Epithelial cell of umbilical artery (primary cell): ENCODE measurements at places on chromosomes 7 and 10. TPM values are rescaled to one million over a fixed set of nuclear protein-coding genes. Genes with fewer than 3 reads are reported as not detected.

PAPSS2 gene
- 43.5 and 49.2 TPM in 2 replicates for total RNA-seq

P4HA1 gene
- 111 and 138 TPM in 2 replicates for total RNA-seq

PIP gene
- total RNA-seq, result not detected in 2 replicates

FAM25G gene
- total RNA-seq, result not detected in 2 replicates

ZNF107 gene
- total RNA-seq, result 1.6 and 2.7 TPM in 2 replicates

SYCE1 gene
- not detected in 2 replicates for total RNA-seq

SLC39A12 gene
- total RNA-seq, result under 0.01 TPM in 1 of 2 replicates, not detected in the other

FIS1 gene
- 336 and 410 TPM in 2 replicates for total RNA-seq

KLF14 gene
- 0.15 TPM in 1 of 2 replicates, not detected in the other for total RNA-seq

HOXA2 gene
- under 0.01 and 0.15 TPM in 2 replicates for total RNA-seq

ANXA8L1 gene
- not detected in 2 replicates for total RNA-seq

THNSL1 gene
- 2.3 and 3.3 TPM in 2 replicates for total RNA-seq

AGR2 gene
- total RNA-seq, result not detected in 2 replicates

BHLHA15 gene
- 0.32 and 1.1 TPM in 2 replicates for total RNA-seq

CALN1 gene
- not detected in 2 replicates for total RNA-seq

AEBP1 gene
- total RNA-seq, result 4.7 and 5.8 TPM in 2 replicates

PKD1L1 gene
- 0.32 and 1.2 TPM in 2 replicates for total RNA-seq
